ENCODE measurements at places on chromosomes 5 and 9. TPM values are rescaled to one million over a fixed set of nuclear protein-coding genes. Genes with fewer than 3 reads are reported as not detected.
A peak's percentile ranks its signal among the peaks of the same experiment; 100 is the strongest.

DNA sequence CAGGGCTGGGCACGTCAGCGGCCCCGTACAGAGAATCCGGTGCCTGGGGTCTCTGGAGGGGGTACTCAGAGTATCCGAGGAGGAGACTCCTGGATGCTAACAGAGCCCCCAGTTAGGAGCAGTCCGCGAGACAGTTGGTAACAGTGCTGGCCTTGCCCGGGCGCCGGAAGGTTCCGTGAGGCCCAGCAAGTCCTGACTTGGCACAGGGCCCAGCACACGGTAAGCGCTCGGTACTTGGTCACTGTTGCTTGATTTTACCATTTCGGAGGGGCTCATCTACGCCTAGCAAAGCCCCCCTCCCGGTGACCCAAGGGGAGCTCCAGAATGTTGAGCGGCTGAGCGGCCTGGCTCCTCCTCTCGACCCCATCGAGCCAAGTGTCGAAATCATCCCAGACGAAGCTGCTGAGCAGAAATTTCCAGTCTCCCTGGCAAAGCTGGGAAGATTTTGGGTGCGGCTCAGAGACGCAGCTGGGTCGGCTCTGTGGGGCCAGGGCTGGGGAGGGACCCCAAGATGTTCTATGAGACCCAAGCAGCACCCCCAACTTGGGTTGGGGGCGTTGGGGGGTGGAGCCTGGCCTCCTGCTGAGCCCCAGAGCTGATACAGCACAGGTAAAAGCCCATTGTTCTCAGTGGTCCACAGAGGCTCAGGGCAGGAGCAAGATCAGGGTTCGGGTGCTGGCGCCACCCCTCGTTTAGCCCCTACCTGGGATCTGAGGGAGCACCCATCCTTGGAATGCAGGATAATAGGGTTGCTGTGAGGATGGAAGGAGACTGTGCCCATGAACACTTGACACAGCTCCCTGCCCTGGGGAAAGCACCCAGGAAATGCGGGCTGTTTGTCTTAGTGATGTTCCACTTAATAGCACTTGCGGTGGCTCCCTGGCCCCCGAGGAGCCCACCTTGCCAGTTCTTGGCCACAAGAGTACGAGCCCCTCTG, 137.2 kb downstream of the C9orf50 start:
- DNase-seq, result no peak

GRCh38 chr5:53366245-53366644, 114.2 kb upstream of the FST start:
- no peak for DNase-seq

GRCh38 chr5:154868702-154869101, 10.3 kb downstream of the CNOT8 start:
- peak; percentile 42 for DNase-seq

DNA sequence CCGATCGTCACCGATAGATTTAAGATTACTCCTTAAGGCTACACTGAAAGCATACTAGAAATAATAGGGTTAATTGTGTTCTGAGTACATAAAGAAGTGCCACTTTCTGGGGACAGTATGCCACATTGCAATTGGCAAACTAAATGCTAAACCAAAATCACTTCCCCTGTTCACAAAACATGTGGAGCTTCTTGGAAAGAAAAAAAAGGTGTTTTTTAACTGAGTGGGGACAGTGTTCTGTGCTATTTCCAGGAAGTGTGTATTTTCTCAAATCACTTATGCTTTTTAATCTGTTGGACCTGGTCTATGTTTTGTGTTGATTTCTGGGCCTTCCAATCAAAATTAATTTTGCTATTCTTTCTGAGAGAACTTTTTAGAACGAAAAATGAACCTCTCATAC, 149.3 kb upstream of the MPDZ start:
- no peak for DNase-seq

- no peak for DNase-seq
These were observed 180.2 kb downstream of the AUH start for GRCh38 chr9:91181541-91181940.

DNA sequence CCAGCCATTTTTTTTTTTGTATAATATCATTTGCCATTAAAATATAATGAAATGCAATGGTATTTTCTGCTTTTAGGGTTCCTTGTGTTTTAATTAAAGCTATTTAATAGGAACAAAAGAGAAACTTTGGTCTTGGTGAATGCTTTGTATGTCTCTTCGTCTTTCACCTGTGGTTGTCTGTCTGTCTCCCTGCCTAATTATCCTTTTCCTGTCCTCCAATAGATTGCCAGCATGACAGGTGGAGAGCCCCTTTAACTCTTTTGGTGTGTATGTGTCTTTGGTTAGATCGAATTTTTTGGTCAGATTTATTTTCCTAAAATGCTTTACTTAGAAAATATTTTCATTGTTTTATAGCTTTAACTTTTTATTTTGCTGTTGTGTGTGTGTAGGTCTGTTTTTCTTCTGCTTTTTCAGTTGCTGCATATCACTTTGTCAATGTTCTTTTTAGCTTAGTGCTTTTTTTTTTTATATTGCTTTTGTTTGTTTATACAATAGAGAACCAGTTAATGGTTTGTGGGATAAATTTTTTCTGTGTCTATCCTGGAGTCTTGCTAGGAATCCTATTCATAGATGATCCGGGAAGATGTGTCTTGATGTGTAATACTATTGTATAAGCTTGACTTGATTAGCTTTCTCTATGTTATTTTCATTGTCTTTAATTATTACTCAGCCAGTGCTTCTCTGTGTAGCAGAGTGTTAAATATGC, 8.6 kb downstream of the CHMP5 start:
- DNase-seq, result no peak

GRCh38 chr9:109893241-109893640, 113.2 kb downstream of the PALM2AKAP2 start:
- DNase-seq, result no peak

DNA sequence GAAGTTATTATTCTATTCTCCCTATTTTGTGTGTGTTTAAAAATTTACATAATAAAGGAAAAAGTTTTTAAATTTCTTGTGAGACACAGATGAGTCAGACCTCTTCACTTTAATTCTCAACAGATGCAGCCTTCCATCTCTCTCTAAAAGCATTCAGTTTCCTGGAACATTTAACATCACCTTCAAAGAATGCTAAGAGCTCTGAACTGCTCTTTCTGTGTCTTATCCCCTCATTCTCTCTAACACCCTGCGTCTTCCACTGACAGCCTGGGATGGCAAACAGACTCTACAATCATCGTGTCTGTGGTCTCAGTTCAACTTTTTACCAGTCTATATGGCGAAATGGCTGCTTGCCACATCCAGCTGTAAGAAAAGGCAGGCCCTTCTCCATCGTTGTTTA, 173.0 kb downstream of the HINT1 start:
- DNase-seq, result no peak

GRCh38 chr5:108487951-108488350, 106.1 kb upstream of the FBXL17 start:
- no peak for DNase-seq

The HAVCR1 gene
- not detected for total RNA-seq

The P4HA2 gene
- total RNA-seq, result 26.6 TPM

DNA sequence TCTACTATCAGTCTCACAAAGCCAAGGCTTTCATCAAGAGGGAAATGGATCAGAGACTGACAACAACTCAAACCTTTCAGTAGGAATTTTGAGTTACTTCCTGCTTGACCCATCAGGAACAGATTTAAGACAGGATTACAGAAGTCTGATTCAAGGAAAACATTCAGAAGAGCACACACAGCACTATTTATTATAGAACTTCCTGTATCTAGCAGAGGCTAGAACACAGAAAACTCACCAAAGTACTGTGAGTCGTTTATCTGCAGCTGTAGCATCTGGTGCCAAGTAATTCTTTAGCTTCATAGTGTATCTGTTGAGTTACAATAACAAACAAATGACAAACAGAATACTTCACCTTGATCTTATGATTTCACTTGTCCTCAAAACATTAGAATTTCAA, 13.8 kb downstream of the LEAP2 start:
- no peak for DNase-seq

The FBLL1 gene
- 66.2 TPM for total RNA-seq

GRCh38 chr9:126084008-126084407, 242.6 kb upstream of the MVB12B start:
- DNase-seq, result no peak

DNA sequence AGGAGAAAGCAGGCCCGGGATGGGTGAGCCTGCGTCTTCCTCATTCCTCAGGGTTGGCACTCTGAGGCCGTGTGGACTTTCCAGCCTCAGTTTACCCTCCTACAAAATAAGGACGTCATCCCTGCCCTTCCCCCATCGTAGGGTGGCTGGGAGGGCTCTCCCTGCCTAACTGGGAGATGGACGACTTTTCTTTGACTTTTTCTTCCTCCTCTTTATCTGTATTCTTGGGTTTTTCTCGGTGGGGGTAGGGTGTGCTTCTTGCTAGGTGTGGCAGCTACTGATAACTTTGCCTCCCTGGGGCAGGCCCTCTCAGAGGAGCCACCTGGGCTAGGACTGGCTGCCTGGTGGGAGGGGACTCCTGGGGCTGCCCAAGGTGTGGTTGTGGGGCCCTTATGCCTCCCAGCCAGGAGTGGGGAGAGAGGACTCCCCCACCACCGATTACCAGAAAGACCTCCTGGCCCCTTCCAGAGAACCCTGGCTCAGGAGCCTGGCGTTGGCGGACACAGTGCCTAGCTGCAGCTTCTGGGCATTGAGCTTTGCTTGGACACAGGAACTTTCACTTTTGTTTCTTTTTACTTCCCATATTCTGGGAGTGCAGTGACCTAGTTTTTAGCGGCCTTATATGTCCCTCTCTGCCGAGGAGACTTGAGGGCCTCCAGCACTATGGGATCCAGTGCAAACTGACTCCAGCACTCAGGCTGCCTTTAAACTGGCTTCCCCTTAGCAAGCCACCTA, 6.1 kb downstream of the GLIPR2 start:
- DNase-seq, result no peak
